Kidney (tissue), 22 donors: ENCODE measurements at places on chromosomes 3 and 15. TPM values are rescaled to one million over a fixed set of nuclear protein-coding genes. Genes with fewer than 3 reads are reported as not detected.

Gene SLC28A1
- total RNA-seq, result 12.8 TPM

Gene AHSG
- not detected for total RNA-seq

Gene LRRC34
- total RNA-seq, result 4.0 TPM

Gene ALPK3
- total RNA-seq, result 20.2 TPM

Gene GAP43
- total RNA-seq, result 0.19 TPM

Gene GPR149
- total RNA-seq, result not detected

Gene REC114
- total RNA-seq, result not detected

Gene GUCA1C
- not detected for total RNA-seq

Gene ASB14
- not detected for total RNA-seq

Gene CAV3
- total RNA-seq, result not detected

Gene C3orf80
- total RNA-seq, result 0.63 TPM

Gene SH2D7
- total RNA-seq, result not detected
